ENCODE measurements at places on chromosomes 1 and 21. TPM values are rescaled to one million over a fixed set of nuclear protein-coding genes. Genes with fewer than 3 reads are reported as not detected.
A peak's percentile ranks its signal among the peaks of the same experiment; 100 is the strongest.

GRCh38 chr21:36776981-36777617 lies 78.2 kb downstream of the SIM2 start:
- no peak overlapping the region for H3K27ac ChIP-seq
- no peaks in the 10 kb centered on the region for H3K4me1 ChIP-seq
- no peaks in the 10 kb centered on the region for H3K36me3 ChIP-seq
- no peaks in the 10 kb centered on the region for H3K27me3 ChIP-seq

- H3K27me3 ChIP-seq: peaks cover 16% of the 10 kb centered on the region
- no peaks in the 10 kb centered on the region for H3K4me1 ChIP-seq
- no peaks in the 10 kb centered on the region for H3K36me3 ChIP-seq
Observed at GRCh38 chr1:38787041-38787440, 72.5 kb downstream of the RRAGC start.

- no peaks in the 10 kb centered on the region for H3K36me3 ChIP-seq
- H3K4me1 ChIP-seq: no peaks in the 10 kb centered on the region
- H3K4me3 ChIP-seq: no peak overlapping the region
Observed at GRCh38 chr21:16695074-16695473, 817.8 kb upstream of the CXADR start.

DNA sequence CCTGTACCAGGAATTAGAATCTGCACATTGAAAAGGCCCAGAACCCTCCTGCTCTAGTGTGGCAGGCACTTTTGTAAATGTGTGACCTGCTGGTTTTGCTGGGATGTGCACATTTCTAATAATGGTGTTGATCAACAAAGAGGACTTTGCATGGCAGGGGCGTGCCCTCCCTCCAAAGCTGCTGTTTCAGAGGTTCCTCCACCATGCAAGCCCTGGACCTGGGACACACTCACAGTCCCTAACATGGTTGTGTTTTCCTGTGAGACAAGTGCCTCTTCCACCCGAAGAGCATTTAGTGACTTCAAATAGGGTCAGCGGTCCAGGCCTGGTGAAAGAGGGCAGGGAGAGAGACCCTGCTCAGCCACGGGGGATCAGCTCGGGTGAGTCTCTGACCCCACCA lies 28.1 kb downstream of the TENT5C start:
- H3K4me3 ChIP-seq: no peak overlapping the region
- no peaks in the 10 kb centered on the region for H3K36me3 ChIP-seq
- H3K4me1 ChIP-seq: peaks cover 10% of the 10 kb centered on the region

GRCh38 chr21:43775795-43776430 lies at the start of gene CSTB:
Gene CSTB, minus strand, starts transcription at chr21:43776308. Its CDS starts 39 bp downstream, at chr21:43776269.
- peak; percentile 82 for DNase-seq
- H3K27ac ChIP-seq: peak within 1 kb of the TSS; percentile 72
- peaks cover 27% of the 10 kb centered on the region for H3K4me1 ChIP-seq
- no peaks in the 10 kb centered on the region for H3K36me3 ChIP-seq
- H3K4me3 ChIP-seq: peak within 1 kb of the TSS; percentile 91

GRCh38 chr1:225228871-225229303 lies 199.0 kb downstream of the LBR start:
- no peak overlapping the region for H3K4me3 ChIP-seq
- no peak overlapping the region for H3K27ac ChIP-seq
- no peaks in the 10 kb centered on the region for H3K4me1 ChIP-seq
- H3K36me3 ChIP-seq: no peaks in the 10 kb centered on the region
- DNase-seq: no peak

GRCh38 chr1:220458936-220459335 lies 69.0 kb upstream of the MARK1 start:
- no peaks in the 10 kb centered on the region for H3K36me3 ChIP-seq
- DNase-seq: no peak
- no peak overlapping the region for H3K4me3 ChIP-seq
- no peaks in the 10 kb centered on the region for H3K27me3 ChIP-seq
- H3K4me1 ChIP-seq: no peaks in the 10 kb centered on the region

- H3K27me3 ChIP-seq: no peaks in the 10 kb centered on the region
- peaks cover 4% of the 10 kb centered on the region for H3K4me1 ChIP-seq
- DNase-seq: no peak
- H3K4me3 ChIP-seq: no peak overlapping the region
- H3K27ac ChIP-seq: no peak overlapping the region
Observed at GRCh38 chr1:180951836-180952656, 39.3 kb downstream of the KIAA1614 start.

DNA sequence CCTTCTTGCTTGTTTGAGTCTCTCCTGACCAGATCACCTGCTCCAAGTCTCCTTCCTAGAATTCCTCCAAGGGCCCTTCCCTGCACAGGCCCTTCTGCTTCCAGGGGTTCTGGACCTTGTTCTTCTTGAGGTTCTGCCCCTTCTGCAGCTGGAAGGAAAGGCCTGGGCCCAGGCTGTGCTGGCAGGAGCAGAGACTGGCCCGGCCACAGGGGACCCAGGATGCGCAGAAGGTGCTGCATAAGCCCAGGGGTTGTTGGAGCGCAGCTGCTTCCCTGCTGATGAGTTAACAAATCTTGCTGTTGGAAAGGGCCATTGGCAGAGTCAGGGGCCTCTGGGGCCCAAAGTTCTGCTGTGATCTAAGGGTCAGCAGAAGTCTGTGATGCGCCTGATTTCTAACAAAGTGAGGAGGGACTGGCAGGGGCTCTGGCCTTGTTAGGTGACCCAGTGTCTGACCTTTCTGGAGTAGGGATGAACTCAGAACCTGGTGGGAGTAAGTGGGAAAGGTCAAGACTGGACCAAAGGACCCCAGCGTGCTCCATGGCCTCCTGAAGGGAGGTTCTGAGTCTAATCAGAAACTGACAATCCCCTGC lies 509.8 kb downstream of the PTPRU start:
- no peak overlapping the region for H3K4me3 ChIP-seq
- DNase-seq: no peak
- no peaks in the 10 kb centered on the region for H3K27me3 ChIP-seq

- no peaks in the 10 kb centered on the region for H3K36me3 ChIP-seq
- peak overlapping the region; percentile 98 for H3K27ac ChIP-seq
- H3K4me1 ChIP-seq: peaks cover 14% of the 10 kb centered on the region
- H3K27me3 ChIP-seq: no peaks in the 10 kb centered on the region
Observed at GRCh38 chr1:185156288-185156853, 382 bp downstream of the TRMT1L start.

- H3K27me3 ChIP-seq: no peaks in the 10 kb centered on the region
- no peaks in the 10 kb centered on the region for H3K36me3 ChIP-seq
- no peak for DNase-seq
- no peaks in the 10 kb centered on the region for H3K4me1 ChIP-seq
- no peak overlapping the region for H3K4me3 ChIP-seq
Observed at GRCh38 chr1:107450899-107451664, 310.2 kb downstream of the NTNG1 start.

- no peaks in the 10 kb centered on the region for H3K27me3 ChIP-seq
- H3K27ac ChIP-seq: no peak overlapping the region
- H3K36me3 ChIP-seq: no peaks in the 10 kb centered on the region
- DNase-seq: no peak
- no peak overlapping the region for H3K4me3 ChIP-seq
Observed at GRCh38 chr21:18275781-18276180, 31.1 kb downstream of the CHODL start.

- no peaks in the 10 kb centered on the region for H3K27me3 ChIP-seq
- H3K4me3 ChIP-seq: no peak overlapping the region
- H3K27ac ChIP-seq: no peak overlapping the region
- H3K4me1 ChIP-seq: no peaks in the 10 kb centered on the region
- H3K36me3 ChIP-seq: no peaks in the 10 kb centered on the region
- no peak for DNase-seq
Observed at GRCh38 chr1:50066806-50067205, 41.9 kb upstream of the ELAVL4 start.

DNA sequence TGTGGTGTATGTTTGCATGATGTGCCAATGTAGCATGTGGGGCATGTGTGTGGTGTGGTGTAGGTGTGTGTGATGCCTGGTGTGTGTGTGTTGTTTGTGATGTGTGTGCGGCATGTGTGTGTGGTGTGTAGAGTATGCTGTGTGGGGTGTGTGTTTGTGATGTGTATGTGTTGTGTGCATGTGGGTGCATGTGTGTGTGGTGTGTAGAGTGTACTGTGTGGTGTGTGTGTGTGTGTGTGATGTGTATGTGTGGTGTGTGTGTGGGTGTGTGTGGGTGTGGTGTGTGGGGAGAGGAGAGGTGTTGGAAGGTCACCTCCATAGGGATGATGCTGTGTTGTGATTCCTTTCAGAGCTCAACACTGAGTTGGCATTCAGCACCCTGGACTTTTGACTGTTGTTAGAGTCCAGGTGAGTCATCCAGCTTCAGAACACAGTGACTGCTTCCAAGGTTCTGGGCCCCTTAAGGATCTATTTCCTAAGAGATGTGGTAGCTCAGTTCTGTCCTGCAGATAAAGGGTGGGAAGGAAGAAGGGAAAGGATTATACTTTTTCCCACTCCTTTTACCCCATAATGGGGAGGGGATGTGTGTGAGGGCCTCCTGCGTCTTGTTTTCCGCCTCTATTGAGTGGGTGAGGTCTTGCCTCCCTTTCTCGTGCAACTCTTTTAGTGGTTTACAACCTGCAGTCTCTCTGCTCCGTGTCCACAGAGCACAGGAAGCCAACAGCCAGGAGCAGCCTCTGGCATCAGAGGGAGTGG lies 47.6 kb downstream of the RHOU start:
- no peak overlapping the region for H3K27ac ChIP-seq
- H3K4me3 ChIP-seq: no peak overlapping the region
- no peaks in the 10 kb centered on the region for H3K27me3 ChIP-seq

DNA sequence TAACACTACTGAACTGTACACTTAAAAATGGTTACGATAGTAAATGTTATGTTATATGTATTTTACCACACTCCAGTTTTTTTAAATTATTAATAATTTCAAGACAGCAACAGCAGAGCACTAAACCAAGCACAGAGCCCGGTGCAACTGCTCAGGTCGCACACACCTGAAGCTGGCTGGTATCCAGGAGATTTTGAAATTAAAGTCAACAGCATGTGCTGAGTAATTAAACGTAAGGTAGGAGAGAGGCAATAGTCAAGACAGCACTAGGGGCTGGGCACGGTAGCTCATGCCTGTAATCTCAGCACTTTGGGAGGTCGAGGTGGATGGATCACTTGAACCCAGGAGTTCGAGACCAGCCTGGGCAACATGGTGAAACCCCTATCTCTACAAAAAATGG lies 35.1 kb upstream of the SLC30A10 start:
- DNase-seq: no peak
- no peaks in the 10 kb centered on the region for H3K4me1 ChIP-seq
- no peaks in the 10 kb centered on the region for H3K27me3 ChIP-seq
- no peak overlapping the region for H3K27ac ChIP-seq

DNA sequence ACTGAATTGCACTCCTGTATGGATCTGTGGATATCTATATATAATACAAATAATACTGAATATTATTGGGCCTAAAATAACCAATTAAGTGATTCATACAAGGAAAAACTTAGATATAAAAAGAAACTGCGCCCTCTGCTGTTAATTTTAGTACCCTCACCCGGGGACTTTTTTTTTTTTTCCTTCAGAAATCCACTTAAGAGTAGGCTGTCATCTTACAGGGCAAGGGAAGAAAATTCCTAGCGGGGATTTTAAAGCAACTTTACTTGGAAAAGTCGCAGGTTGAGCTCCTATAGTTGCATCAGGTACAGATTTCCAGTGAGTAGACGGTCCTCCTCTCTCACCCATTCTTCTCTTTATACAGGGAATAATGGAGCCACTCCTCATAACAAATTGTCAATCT lies 1.3 kb downstream of the NTNG1 start:
- H3K27me3 ChIP-seq: peaks cover 7% of the 10 kb centered on the region
- no peak for DNase-seq
- H3K36me3 ChIP-seq: no peaks in the 10 kb centered on the region
- H3K27ac ChIP-seq: no peak overlapping the region
- H3K4me1 ChIP-seq: peaks cover 5% of the 10 kb centered on the region

GRCh38 chr1:2611031-2611501 lies 21.8 kb downstream of the MMEL1 start:
- H3K27ac ChIP-seq: no peak overlapping the region
- H3K4me3 ChIP-seq: no peak overlapping the region
- DNase-seq: no peak
- no peaks in the 10 kb centered on the region for H3K27me3 ChIP-seq
- no peaks in the 10 kb centered on the region for H3K4me1 ChIP-seq
- no peaks in the 10 kb centered on the region for H3K36me3 ChIP-seq

DNA sequence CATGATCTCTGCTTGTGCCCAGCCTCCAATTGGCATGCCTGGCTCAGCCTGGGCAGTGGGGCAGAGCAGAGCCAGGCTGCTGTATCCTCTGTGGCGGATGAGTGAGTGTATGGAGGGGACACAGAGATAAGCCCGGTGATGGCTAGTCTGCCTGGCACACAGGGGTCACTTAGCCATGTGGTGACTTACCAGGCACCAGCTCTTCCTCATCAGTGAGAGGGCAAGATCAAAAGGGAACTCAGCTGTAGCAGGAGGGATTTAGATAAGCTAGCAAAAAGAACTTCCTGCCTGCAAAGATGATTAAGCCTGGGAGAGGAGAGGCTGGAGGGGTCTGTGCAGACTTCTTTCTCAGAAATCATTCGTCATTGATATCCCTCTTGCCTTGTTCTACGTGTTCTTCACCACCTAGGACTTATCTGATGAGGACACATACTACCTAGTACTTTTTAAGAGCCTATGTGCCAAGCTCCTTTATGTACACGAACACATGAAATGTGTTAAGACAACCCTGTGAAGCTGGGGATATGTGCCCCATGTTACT lies 7.9 kb downstream of the KIF21B start:
- no peaks in the 10 kb centered on the region for H3K27me3 ChIP-seq
- H3K4me1 ChIP-seq: peaks cover 99% of the 10 kb centered on the region
- peak overlapping the region; percentile 20 for H3K27ac ChIP-seq
- no peak overlapping the region for H3K4me3 ChIP-seq
- no peaks in the 10 kb centered on the region for H3K36me3 ChIP-seq
- DNase-seq: no peak

DNA sequence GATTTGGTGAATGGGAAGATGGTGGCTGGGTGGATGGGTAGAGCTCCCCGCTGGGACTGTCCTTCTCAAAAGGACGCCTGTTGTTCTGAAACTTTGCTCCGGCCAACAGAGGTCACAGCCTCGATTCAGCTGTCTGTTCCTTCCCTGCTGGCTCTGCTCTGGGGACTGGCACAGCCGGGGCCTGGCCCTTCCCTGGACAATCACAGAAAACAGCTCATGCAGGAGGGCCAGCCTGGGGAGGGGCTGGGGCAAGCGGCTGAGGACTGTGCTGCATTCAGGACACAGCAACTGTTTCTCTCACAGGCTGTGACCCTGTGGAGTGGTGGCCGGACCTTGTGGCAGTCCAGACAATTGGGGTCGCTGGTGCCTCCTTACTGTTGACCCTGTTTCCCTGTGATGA lies 110.7 kb upstream of the TMEM51 start:
- H3K4me3 ChIP-seq: no peak overlapping the region
- DNase-seq: no peak
- no peaks in the 10 kb centered on the region for H3K4me1 ChIP-seq
- no peak overlapping the region for H3K27ac ChIP-seq
- no peaks in the 10 kb centered on the region for H3K36me3 ChIP-seq

PTTG1IP gene
- total RNA-seq: 50.8 TPM

C1orf53 gene
- 2.9 TPM for total RNA-seq

SPATC1L gene
- 5.0 TPM for total RNA-seq

C1orf141 gene
- total RNA-seq: not detected

CGN gene
- 1.6 TPM for total RNA-seq

PRRX1 gene
- total RNA-seq: not detected

RRP1 gene
- 93.4 TPM for total RNA-seq

CHI3L1 gene
- not detected for total RNA-seq

PBXIP1 gene
- total RNA-seq: 35.9 TPM

ANGPTL3 gene
- not detected for total RNA-seq

FYB2 gene
- total RNA-seq: not detected

DPYD gene
- 9.6 TPM for total RNA-seq

Data from CD8-positive, alpha-beta memory T cell (primary cell).